ENCODE measurements at places on chromosomes 12 and 14.

GRCh38 chr12:100453951-100454350 is 19.7 kb upstream of the NR1H4 start:
- no peak for DNase-seq

DNA sequence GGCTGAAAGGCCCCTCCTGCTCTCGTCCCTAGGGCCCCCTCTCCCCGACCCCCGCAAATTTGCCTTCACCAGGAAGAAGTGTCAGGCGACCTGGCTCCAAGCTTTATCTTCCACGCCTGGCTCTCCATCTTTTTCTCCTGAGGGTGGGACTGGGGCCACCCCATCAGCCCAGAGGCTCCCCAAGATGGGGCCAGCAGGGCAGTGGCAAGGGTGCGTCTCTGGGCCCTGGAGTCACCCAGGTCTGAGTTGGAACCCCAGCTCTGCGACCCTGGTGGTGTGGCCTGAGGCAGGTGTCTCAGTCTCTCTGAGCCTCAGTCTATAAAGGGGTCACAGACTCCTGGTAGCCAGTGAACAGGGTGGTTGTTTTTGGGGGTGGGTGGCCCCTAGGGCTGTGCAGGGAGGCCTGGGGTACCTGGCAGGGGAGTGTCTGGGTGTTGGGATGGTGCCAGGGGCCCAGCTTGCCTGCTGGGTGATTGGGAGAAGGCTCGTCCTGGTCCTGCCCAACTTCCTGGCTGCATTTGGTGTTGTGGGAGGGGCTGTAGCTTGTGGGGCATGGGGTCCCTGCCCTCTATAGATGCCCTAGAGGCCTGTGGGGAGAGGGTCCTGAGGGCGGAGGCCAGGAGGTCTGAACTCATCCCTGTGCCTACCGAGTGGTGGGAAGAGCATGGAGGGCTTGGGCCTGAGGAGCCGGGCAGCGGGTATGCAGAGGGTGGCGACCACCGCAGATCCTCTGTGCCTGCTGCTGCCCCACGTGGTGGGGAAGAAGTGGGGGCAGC is 7.6 kb downstream of the KIF26A start:
- DNase-seq = no peak

- DNase-seq = no peak
Measured at GRCh38 chr14:61625165-61625564, 70.1 kb upstream of the HIF1A start.

- no peak for DNase-seq
Measured at GRCh38 chr12:68481181-68481941, 129.3 kb upstream of the RAP1B start.

DNA sequence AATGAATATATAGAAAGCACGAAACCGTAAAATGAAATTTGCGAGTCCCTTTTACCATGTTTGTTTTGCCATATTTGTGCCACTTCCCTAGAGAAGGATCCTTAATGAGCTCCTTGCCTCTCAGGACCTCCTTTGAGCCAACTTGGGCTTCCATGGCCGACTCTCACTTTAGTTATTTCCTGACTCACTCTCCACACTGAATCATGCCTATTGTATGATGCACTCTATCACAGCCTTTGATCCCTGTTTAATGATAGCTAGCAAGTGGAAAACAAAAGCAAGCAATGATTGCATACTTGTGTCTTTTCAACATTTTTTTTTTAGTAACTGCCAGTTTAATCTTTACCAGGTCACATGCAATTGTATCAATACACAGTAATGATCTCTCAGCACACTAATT is 153.2 kb downstream of the CCER1 start:
- no peak for DNase-seq

DNA sequence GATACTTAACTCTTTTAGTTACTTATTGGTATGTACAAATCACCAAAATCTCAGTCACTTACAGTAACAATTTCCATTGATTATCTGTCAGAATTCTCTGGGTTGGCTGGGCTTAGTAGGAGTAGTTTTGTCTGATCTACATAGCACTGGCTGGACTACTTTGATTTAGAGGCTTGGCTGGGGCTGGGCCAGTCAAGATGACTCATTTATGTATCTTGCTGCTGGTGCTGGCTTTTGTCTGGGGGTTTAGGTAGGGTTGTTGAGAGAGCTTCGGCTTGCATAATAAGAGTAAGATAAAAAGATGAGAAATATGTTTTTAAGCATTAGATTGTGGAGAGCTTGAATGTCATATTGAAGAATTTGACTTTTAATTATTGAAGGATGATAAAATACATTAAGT is 1093.7 kb downstream of the SLC6A15 start:
- DNase-seq = no peak

GRCh38 chr12:51163795-51164194 is 9.1 kb downstream of the TFCP2 start:
- no peak for DNase-seq

GRCh38 chr12:63928305-63928704 is 83.8 kb downstream of the SRGAP1 start:
- no peak for DNase-seq

DNA sequence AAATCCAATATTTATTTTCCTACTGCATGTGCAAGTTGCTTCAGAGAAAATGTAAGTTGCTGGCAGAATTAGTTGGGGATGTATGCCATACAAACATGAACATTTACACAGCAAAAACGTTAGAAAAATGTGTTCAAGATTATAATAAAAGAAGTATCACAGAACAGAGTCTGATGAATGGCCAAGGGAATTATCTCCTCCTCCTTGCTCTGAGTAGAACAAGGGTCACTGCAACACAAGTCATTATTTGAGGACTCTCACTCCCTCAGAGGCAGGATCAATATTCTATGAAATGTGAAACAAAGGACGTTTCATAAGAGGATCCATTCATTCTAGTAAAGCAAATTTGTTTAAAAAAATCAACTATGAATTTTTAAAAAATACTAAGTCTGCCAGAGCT is 177.8 kb downstream of the PRKD1 start:
- DNase-seq = no peak

DNA sequence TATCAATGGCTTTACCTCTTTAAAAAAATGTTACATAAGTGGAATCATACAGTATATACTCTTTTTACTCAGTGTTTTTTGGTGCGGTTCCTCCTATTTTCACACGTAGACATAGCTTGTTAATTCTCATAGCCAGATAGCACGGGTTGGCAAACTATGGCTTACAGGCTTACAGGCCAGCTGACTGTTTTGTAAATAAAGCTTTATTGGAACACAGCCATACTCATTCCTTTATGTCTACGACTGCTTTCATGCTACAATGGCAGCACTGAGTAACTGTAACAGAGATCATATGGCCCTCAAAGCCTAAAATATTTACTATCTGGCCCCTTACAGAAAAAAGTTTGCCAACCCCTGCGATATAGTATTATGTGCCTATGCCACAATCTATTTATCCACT is 5.8 kb upstream of the DAAM1 start:
- DNase-seq = no peak

GRCh38 chr14:38286452-38286851 is 30.6 kb upstream of the CLEC14A start:
- no peak for DNase-seq

- DNase-seq = no peak
Measured at GRCh38 chr12:49984476-49985359, 12.0 kb downstream of the AQP6 start.

- no peak for DNase-seq
Measured at GRCh38 chr12:132194056-132194455, 49.8 kb downstream of the NOC4L start.

DNA sequence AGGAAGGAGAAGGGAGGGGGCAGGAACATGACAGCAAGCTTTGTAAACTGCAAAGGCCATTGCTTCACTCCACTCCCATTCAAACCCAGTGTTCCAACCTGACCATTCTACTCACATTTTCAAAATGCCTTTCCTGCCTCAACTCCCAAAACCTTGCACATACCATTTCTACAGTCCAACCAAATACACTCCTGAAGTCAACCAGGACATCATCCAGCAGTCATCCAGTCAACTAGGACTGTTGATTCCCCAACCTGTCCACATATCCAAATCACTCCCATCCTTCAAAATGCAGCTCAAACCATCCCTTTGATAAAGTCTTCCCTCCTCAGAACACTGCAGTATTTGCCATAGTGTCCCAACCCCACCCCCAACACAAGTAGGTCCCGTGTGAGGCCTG is 2.9 kb downstream of the SMUG1 start:
- no peak for DNase-seq

DNA sequence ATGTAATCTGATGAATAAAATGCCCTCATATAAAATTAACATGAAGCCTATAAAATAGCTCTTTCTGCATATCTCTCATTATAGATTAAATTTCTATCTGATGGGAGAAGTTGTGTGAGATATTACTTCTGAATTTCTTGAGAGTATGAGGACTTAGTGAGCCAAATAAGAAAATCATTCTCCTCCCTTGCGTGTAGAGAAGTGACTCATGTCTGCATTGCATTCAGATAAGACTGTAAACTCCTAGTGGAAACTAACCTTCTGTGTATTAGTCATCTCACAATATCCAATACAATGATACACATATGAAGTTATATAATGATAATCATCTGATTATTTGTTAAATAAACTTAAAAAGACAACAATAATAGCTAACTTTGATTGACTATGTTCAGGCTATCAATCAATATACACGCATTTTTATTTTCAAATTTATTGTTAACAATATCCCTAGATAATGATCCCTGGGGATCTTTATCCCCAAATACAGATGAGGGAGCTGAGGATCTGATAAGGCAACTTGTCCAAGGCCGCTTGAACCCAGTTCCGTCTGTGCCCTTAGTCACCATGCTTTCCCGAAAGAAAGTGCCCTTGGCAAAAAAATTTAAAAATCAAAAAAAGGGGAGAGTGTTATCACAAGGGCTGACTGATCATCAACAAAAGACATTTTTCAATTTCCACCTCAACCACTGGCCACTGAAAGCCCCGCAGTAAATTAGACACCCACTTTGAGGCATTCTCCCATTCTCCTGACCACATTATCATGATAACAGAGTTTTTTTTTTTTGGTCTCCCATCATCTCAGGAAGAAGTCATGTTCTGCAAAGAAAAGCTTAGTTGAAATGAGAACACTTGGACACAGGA is 189.2 kb upstream of the RASSF8 start:
- DNase-seq = no peak

- no peak for DNase-seq
Measured at GRCh38 chr14:69612783-69613130, 1.4 kb downstream of the SUSD6 start.

- DNase-seq = no peak
Measured at GRCh38 chr14:94831085-94831484, 61.2 kb upstream of the GSC start.

DNA sequence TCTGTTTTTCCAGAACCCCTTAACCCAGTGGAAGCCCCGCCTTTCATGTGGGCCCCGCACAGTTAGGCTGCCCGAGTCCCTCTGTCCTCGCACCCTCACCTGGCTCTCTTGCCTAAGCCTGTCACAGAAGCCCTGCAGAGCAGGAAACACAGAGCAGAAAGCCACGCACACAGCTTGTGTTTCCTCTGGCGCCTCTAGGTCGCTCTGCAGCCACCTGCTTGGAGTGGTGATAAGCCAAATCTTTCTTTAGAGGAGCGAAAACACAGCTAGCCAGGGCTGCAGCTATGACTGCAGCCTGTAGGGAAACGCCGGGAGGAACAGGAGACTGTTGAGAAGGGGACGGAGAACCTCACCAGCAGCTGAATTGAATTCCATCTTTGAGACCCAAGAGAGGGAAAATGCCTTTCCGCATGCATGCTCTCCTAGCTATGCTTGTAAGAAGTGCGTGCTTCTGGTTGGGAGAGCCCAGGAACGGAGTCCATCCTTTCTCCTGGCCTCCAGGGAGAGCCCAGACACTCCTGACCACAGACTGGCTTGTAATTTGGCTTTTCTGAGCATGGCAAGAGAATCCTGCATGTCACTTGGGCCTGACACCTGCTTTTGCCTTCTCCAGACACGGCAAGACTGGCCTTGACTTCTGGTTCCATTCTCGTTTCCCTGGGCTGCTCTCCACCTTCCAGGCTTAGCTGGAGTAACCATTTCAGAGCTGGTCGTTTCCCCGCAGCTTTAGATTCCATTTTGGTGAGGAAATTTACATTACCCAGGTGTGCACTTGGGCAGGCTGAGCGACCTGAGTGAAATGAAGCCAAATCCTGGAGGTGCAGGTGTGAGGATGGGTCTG is 301.6 kb downstream of the CACNA1C start:
- DNase-seq = no peak

GRCh38 chr14:68722968-68723566 is 69.8 kb downstream of the ZFP36L1 start:
- no peak for DNase-seq

GRCh38 chr14:97077253-97077653 is 280.1 kb downstream of the VRK1 start:
- DNase-seq = no peak

DNA sequence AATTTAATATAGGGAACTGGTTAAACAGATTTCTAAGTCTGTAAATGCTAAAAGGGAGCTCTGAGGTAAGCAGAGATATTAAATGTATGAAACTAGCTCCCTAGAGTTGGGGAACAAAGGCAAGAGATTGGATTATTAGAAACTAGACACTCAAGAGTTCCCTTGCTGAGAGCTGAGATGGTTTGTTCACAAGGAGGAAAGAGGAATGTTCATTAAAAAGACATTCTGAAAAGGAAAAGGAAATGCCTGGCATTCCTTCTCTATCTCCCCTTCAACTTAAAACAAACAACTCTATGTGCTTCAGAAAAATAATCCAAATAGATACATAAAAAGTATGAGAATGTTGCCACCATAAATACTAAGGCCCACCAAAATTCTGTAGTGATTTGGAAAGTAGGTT is 73.7 kb downstream of the GALNT4 start:
- DNase-seq = no peak

GRCh38 chr14:55746558-55746957 is 166.6 kb downstream of the KTN1 start:
- DNase-seq = no peak

DNA sequence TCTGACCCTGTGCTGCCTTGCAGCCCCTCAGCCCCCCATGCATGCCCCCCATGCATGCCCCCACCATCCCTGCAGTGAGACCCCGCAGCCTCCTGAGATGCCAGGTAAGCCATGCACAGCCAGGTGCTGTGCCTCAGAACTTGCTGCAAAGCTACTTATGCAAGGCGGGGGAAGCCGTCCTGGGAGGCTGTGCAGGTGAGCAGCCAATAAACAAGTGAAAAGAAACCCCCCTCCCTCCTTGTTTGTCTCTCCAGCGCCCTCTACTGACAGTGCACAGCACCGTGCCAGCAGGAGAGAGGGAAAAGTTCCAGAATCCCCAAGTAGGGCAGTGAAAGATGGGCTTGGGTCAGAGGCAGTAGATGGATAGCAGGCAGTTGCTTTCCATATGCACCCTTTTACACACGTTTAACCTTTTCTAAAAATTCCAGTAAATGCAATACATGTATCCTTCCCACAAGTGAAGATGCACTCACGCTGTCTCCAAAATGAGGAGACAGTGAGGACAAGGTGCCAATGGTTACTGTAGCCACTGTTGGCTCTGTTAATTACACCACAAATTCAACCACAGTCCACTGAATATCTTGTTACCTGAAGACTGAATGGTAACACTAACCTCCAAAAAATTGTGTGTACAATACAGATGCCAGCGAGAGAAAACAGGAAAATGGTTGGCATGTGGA is 18.0 kb downstream of the TNFAIP2 start:
- no peak for DNase-seq

GRCh38 chr14:83470466-83470865 is 1936.8 kb upstream of the SEL1L start:
- DNase-seq = no peak

GRCh38 chr14:69363964-69364363 is 34.1 kb downstream of the ERH start:
- DNase-seq = no peak
